ENCODE measurements at places on chromosomes 7 and 10.
A peak's percentile ranks its signal among the peaks of the same experiment; 100 is the strongest.

DNA sequence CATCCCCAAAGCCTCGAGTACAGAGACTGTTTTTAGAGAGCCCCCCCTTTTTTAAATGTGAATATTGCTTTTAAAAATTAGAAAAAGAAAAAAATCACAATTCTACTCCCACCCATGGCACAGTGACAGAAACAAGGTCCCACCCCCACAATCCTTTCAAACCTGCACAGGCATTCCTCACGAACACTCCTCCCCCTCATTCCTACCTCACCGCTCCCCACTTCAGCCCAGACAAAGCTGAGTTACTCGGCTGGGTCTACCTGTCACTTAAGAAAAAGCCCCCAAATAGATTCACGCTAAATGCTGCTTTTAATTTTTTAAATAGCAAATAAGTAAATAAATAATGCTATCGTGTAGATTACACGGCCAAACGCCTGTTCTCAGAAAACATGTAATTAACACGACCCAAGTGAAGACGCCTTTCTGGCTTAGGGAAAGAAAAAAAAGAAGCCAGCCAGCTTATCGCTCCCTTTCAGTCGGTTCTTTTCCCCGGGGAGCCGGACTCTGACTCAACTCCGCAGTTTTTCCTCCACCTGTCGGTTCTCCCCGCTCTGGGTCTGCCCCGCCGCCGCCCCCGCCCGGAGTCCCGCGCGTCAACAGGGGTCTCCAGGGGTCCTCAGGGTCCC is 739 bp downstream of the MPP7 start:
- DNase-seq = peak; percentile 71

DNA sequence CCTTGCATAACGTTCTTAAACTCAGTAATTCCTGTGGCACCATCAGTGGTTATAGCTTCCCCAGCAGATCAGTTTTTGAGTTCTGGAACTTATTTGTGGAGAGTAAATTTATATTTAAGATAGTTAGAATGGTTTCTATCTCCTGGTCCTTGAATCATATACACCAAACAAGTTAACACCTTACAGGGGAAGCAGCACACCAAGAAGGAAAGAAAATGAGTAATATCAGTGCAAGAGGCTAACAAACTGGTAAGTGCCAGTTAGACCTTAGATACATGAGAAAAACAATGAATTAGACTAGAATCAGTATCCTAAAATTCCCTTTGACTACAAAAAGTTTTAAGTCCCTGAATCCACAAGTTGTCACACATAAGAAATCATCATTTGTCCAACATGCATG is 54.2 kb downstream of the ABI1 start:
- no peak for DNase-seq

DNA sequence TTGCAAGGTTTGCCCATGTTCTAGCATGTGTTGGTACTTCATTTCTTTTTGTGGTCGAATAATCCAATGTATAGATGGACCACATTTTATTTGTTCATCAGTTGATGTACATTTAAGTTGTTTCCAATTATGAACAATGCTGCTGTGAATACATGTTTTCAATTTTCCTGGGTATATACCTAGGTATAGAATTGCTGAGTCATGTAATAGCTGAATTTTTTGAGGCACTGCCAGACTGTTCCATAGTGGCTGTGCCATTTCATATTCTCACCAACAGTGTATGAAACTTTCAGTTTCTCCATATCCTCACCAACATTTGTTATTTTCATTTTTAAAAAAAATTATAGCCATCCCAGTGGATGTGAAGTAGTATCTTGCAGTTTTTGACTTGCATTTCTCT is 90.5 kb downstream of the EZH2 start:
- DNase-seq = no peak

GRCh38 chr7:39697483-39697882 is 74.1 kb downstream of the RALA start:
- no peak for DNase-seq

- DNase-seq = no peak
Observed at GRCh38 chr10:71191551-71192076, 20.8 kb upstream of the UNC5B start.

- DNase-seq = no peak
Observed at GRCh38 chr7:44377134-44377463, 51.7 kb upstream of the CAMK2B start.

DNA sequence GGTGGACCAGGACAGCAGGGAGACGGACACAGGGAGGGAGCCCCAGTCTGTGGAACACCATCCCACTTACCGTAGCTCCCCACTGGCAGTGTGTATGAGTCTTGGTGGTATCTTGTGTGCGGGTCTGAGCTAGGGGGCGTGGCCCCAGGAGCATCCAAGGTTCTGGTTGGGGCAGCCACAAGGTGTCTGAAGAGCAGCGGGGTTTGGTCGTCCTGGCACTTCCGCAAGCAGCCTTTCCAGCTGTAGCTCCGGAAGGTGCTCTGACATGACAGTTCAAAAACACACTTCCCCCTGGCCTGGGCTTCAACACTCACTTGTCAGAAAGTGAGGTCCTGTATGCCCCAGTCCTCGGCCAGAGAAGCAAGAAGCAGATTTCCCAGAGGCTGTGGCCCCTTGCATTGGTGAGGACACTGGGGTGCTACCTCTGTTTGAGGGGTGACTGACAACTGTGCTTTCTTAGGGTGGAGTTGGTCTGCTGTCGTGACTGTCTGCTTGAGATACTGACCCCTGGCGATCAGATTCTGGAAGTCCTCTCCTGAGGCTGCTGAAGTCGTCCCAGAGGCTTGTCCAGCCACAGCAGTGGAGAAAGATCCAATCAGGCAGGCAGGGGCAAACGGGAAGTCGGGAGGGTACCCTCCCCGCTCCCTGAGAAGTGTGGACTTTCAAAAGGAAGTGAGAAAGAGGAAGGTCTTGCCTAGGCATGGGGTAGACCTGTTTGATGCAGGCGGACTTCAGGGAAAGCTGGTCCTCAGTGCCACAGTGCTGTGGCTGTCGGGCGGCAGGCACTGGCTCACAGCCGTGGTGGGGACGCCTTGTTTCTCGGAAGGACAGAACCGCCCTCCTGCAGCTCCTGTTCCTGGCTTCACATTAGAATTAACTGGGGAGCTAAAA is 51.4 kb upstream of the PFKFB3 start:
- no peak for DNase-seq

- no peak for DNase-seq
Observed at GRCh38 chr7:44149571-44150465, 8.7 kb upstream of the MYL7 start.

- no peak for DNase-seq
Observed at GRCh38 chr10:24701447-24701846, 22.2 kb downstream of the ARHGAP21 start.

GRCh38 chr7:45080958-45081669 is 7.7 kb downstream of the NACAD start:
- DNase-seq = no peak

DNA sequence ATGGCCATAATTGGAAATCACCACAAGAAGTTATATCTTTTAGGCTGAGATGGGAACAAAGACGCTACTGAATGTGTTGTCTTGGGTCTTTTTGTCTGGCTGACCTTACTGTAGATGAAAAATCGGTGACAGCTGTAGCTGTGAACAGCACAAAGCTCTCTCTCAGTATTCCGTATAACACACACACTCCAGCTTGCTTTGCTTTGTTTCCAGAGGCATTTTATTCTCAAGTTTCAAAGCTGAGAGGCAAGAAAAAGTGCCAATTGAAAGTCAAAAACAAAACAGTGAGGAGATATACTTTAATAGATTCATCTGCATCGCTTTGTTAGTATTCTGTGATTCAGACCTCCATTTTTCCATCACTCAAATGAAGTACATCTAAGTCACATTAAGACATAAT is 39.6 kb upstream of the CABCOCO1 start:
- no peak for DNase-seq

GRCh38 chr7:150737265-150738055 is at the start of gene GIMAP5:
TSS of gene GIMAP5 (plus strand) at chr7:150737418. CDS start at chr7:150740885, 3,467 bp downstream.
- DNase-seq = no peak

DNA sequence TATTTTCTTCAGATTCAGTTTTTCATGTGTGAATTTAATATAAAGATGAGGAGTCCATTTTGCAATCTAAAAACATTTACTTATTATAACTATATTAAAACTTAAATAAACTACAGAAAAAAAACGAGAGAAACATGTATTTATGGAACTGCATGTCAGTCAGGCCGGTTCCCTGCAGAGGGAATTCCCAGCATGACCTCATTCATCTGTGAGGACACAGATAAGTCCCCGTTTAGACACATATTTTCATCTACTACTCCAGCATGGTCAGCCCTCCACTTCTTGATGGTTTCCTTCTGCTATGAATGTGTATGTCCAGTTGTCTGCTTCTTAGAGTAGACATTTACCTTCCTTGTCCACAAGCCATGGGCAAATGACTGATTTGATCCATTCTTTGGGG is 339.1 kb downstream of the SEMA3D start:
- DNase-seq = no peak

DNA sequence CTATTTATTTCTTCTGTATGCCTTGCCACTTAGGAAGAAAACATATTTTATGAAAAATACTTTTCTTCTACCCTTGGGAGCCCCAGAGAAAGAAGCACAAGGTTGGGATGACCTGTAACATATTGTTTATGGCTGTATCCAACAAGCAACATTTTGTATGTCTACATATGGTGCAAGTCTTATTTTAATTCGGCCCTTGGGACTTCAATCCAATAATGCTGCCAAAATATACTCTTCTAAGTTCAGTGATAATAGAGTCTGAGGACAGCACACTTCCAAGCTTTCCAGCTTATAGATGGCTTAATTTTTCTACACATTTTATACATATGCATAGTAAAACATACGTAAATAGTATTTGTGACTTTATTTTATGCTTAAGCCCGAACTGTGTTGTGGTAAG is 318.5 kb upstream of the SEMA3A start:
- no peak for DNase-seq

DNA sequence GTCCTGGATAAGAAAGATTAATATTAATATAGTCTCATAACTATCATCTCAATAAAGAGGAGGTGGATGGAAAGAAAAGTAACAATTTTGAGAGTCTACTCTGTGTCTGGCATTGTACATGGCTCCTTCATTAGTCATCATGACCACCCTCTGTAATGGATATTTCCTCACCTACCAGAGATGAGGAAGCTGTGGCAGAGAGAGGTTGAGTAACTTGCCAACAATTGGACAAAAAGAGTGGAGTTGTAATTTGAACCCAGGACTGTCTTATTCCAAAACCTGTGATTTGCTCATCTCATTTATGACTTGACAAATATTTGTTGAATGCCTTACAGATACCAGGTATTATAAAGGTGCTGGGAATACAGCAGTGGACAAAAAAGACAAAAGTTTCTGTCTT is 2.1 kb upstream of the IDE start:
- no peak for DNase-seq

DNA sequence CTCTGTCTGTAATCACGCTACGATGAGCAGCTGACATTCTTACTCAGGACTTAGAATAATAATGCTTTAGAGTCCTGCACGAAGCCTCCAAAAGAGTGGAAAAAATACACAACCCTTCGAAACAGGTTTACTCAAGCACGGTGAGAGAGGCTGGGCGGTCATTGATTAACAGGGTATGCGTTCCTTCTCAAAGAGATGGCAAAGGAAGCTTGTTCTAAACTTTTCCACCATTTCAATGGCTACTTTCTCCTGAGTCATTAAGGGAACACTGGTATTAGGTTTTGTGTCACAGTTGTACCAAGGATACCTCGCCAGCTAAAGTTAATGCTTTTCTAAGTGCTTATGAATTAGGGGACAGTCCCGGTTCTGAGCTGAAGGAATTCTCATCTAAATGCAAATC is 141.9 kb upstream of the RHEB start:
- DNase-seq = no peak

DNA sequence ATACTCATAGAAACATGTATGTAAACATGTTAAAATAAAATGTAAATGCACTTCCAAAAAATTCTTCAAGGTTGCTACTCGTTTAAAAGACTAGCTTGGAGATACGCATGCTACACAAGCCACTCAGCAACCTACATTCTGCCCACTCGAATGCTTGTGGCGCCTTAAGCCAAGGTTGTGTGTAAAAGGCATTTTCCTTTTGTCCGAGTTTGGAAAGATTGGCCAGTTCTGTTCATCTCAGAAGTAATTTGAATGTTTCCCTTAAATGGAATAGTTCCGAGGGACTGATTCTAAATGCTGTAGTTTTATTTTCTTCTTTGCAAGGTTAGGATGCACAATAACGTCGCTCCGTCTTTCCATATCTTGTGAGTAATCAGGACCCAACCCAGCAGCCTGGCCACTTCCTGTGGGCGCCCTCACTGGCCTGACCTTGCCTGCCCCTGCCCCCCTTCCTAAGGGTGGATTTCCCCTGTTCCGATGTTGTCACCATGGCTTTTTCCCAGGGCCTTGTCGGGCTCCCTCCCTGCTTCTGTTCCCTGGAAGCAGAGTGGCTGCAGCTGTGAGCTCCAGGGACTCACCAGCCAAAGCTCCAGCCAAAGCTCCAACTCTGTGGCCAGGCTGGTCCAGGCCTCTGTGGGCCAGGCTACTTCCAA is 70.6 kb downstream of the PTPRE start:
- peak; percentile 37 for DNase-seq

- DNase-seq = no peak
Observed at GRCh38 chr7:139330333-139331030, 10.7 kb upstream of the FMC1 start.

- DNase-seq = no peak
Observed at GRCh38 chr7:120979765-120980499, 8.6 kb upstream of the CPED1 start.

DNA sequence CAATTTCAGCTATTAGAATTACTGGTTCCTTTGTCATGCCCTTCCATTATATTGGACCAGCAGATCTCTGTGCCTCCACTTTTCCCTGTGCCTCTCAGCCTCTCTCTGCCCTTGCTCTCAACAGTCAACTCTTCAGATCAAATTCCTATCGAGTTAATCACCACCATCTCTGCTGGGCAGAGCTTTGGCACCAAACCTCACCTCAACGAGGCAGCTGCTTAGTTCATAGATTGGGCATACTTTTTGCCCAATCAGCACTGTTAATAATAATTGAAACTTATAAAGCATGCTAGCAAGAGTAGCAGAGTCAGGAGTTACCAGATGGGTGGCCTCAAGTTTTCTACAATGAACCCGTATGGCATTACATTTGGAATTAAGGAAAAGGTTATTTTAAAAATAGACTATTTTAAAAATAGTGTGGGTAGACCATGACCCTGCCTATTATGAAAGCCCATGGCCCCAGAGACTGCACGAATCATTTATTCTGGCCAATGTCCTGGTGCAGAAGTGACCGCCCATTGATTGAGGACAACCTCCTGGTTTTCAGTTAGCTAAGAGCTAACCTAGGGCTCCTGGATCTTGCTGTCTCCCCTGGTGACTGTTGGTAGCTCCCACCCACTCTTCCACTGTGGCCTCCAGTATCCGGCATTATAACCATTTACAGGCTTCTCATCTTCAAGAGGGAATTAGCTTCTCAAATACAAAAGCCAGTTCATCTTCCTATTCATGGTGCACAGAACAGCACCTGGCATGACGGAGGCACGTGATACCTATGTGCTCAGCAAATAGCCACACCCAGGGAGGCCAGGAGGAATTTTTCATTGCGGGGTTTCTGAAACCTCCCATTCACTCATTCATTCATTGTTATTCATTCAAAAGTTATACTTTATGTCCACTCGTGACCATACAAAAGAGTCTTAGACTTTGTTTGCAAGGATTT is 265.4 kb downstream of the INHBA start:
- DNase-seq = no peak

- peak; percentile 62 for DNase-seq
Observed at GRCh38 chr7:81469869-81470723, 299.8 kb downstream of the HGF start.

GRCh38 chr7:7913504-7913903 is 55.1 kb upstream of the GLCCI1 start:
- DNase-seq = no peak

- no peak for DNase-seq
Observed at GRCh38 chr7:131288450-131288849, 39.2 kb upstream of the MKLN1 start.

Data from ovary (tissue), 10 donors.